CD8-positive, alpha-beta T cell (primary cell): ENCODE measurements at places on chromosomes 16 and 17.

DNA sequence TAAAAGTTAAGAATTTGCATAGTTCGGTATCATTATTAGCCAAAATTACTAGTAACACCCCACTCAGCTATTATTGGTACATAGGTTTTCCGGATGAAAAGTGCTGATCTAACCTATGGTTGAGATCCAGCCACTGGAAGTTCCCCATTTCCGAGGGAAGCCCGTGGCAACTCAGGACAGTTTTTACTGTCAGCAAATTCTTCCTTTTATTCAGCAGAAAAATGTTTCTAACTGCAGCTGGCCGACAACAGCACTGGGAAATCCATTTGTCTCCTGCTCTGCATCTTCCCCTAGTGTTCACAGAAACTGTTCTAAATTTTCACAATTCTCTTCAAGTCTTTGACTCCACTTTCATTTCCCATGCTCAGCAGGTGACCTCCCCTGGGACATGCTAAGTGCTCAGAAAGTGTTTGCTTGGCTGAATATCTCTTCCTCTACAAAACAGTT, 15.5 kb upstream of the MMD start:
- no peak for DNase-seq

DNA sequence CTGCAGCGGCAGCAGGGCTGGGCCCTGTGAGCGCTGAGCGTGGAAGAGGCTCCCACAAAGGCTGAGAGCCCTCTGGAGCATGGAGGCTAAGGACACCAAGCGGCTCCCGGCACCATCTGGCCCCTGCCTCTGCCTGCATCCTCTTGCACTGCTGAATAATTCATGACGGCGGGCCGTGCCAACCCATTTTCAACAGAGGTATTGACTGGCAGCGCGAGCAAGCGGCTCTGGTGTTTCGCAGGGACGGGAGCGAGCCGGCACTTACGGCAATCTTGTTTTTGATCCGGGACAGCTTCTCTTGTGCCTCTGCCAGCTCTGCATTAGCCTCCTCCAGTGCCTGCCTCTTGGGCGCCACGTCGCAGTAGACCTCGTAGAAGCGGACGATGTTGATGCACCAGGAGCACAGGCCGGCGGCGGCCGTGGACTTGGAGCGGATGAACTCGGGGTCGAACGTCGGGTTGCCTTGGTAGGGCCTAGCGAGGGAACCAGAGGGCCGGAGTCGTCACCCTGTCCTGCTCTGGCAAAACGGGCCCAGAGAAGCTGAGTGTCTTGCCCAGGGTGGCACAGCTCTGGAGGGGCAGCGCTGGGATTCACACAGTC, 80.4 kb downstream of the PGS1 start:
- DNase-seq = no peak

DNA sequence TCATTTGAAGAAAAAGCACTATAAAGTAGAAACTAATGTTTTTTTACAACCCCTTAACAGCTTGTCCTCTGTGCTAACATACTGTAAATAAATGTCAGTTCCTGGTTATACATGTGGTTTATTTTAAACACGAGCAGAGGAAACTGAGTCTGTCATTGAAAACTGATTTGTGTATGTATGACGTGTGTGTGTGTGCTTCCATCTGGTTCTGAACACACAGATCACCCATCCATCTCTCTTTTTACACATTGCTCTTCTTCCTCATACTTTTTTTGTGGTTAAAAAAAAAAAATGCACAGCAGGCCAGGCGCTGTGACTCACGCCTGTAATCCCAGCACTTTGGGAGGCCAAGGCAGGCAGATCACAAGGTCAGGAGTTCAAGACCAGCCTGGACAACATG, 49.5 kb downstream of the ZNF423 start:
- no peak for DNase-seq

GRCh38 chr16:77581706-77582105, 140.6 kb upstream of the NUDT7 start:
- DNase-seq = no peak

DNA sequence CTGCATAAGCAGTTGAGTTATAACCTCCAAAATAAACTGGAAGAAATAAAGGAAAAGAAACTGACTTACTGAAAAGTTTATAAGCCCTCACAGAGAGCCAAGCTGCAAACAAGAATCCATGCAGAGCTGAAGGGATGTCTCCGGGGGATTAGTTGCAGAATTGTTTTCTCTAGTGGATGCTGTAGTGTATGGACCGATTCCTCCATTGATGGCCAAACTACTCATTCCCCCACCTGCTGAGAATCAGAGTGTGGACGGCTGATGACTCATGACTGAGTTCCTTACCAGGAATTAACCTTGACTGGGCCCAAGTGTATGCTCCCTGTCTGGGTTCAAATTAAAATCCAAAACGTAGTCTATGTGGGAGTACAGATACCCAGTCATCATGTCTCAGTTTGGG, 93.9 kb upstream of the CDH8 start:
- no peak for DNase-seq
